ENCODE measurements at places on chromosomes 7 and 10.
A peak's percentile ranks its signal among the peaks of the same experiment; 100 is the strongest.

GRCh38 chr7:134710854-134711624, 64.4 kb downstream of the BPGM start:
- peak; percentile 56 for DNase-seq

- DNase-seq, result no peak
Measured at GRCh38 chr7:73645643-73646174, 21.4 kb upstream of the MLXIPL start.

DNA sequence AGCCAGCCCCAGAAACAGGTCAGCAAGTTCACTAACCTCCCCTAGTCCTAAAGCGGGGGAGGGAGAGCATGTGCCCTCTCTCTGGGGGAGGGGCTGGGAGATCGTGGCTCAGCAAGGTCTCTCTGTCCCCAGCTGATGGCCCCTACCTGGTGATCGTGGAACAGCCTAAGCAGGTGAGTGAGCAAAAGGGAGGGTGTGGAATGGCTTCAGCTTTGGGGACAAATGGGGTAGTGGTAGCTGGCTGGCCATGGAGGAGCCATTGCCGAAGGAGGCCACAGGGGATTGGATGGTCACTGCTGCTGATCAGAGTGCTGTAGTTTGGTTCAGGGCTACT, 779 bp downstream of the NFKB2 start:
- DNase-seq, result no peak

- DNase-seq, result no peak
Measured at GRCh38 chr10:83127942-83128575, 1011.2 kb upstream of the GHITM start.
